ENCODE measurements at places on chromosomes 3 and 15.

DNA sequence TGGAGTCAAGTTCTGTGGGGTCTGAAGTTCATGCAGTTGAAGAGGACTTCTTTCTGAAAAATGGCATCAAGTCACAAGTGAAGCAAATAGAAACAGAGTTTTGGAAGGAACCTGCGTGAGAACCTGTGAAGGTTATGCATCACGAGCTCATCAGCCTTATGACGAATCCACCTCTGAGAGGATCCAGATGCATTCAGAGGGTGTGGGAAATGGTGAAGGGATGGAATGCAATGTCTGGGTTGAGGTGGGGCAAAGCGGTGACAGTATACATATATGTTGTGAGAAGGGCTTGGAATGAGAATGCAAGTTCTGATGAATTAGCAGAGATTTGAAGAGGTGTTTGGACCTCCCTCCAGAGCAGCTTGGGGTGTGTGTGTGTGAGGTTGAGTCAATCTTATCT is 382.1 kb upstream of the TBL1XR1 start:
- no peak for DNase-seq

DNA sequence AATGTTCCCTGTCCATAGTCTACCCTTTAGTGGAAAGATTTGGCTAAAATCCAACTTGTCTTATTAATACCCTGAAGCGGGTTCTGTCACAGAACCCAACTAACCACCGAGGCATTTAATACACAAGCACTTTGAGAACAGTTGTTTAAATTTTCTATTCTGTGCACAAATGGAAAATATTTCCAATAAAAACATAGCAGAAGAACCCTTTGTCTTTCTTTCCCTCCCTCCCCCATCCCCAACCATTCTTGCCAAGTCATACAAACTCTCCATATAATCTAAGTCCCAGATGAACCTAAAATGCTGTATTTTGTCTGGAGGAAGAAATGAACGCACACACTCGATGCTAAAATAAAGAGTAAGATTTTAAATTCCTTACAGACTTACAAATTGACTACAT is 126.9 kb upstream of the STRIT1 start:
- no peak for DNase-seq

GRCh38 chr15:33116198-33116597 is 78.3 kb downstream of the FMN1 start:
- DNase-seq = no peak

DNA sequence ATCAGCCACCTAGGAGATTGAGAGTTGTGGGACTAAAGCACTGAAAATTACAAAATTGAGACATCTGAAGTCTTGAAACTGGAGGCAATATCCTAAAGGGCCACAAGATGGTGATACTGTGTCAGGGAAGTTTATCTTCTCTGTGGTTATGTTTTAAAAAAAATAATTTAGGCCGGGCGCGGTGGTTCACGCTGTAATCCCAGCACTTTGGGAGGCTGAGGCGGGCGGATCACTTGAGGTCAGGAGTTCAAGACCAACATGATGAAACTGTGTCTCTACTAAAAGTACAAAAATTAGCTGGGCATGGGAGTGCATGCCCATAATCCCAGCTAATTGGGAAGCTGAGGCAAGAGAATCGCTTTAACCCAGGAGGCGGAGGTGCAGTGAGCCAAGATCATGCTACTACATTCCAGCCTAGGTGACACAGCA is 17.9 kb upstream of the NIT2 start:
- DNase-seq = peak; percentile 55

- no peak for DNase-seq
Measured at GRCh38 chr15:83983634-83984458, 251.7 kb upstream of the GOLGA6L4 start.

DNA sequence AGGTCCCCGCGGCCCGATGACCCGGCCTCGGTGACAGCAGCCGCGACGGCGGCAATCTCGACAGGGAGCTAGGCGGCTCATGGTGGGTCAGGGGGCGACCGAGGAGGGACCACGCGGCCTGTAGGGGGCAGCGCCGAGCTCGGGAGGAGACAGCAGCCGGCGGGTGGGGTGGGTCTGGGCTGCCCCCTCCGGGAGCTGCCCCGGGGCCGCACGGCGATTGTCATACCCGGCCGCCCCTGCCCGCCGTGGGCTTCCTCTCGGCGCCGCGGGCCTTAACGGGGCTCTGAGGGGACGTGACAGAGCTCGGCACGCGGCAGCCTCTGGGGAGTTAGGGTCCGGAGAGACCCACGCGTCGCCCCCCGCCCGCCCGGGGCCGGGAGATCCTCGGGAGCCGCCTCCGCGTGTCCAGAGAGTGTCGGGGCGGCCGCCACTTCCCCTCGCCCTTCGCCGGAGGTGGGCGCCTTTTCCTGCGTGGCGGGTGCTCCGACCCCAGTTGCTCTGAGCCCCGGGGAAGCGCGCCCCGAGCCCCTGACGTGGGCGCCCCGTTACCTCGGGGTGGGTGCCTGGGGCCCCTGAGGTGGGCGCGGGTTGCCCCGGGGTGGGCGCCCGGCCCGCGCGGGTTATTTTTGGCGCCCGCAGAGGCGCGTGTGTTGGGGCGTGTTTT is 539 bp upstream of the PLCL2 start:
- no peak for DNase-seq

DNA sequence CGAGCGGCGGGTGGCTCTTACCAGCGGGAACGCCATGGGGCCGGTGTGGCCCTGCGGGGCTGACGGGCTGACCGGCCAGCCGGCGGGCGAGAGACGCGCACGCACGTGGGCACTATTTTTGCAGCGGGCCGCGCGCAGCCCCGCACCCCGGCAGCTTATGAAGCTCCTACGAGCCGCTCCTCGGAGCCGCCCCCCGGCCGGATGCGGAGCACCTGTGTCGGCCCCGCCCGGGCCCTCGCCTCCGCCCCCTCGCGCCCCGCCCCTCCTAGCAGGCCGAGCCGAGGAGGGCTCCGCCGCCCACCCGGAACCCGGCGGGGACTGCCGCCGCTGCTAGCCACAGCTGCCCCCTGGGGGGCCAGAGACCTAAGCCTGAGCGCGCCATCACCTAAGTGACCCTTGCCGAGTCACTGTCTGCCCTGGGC is 683 bp upstream of the CPEB1 start:
- no peak for DNase-seq

DNA sequence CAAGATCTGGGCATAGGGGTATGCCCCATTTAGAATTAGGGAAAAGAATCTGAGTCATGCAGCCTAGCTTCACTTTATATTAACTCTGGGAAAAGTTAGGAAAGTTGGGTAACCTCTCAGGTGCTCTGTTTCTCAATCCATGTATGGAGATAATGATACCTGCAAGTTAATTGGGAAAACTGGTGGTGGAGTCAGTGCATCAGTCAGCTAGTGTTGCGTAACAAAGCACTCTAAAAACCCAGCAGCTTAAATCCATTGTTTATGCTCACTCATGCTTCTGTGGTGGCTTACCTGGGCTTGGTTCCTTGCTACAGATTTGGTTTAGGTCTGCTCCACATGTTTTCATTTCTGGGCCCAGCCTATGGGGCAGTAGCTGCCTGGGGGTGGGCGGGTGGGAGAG is 91.0 kb downstream of the SMAD3 start:
- no peak for DNase-seq

- DNase-seq = no peak
Measured at GRCh38 chr3:61354604-61355003, 103.4 kb upstream of the FHIT start.

- no peak for DNase-seq
Measured at GRCh38 chr3:118559286-118559685, 475.4 kb downstream of the IGSF11 start.

- peak; percentile 86 for DNase-seq
Measured at GRCh38 chr3:55818485-55818884, 331.4 kb upstream of the WNT5A start.

- DNase-seq = no peak
Measured at GRCh38 chr3:64161481-64161952, 63.7 kb downstream of the PRICKLE2 start.

- DNase-seq = no peak
Measured at GRCh38 chr3:50210176-50210509, 5.1 kb downstream of the SLC38A3 start.

DNA sequence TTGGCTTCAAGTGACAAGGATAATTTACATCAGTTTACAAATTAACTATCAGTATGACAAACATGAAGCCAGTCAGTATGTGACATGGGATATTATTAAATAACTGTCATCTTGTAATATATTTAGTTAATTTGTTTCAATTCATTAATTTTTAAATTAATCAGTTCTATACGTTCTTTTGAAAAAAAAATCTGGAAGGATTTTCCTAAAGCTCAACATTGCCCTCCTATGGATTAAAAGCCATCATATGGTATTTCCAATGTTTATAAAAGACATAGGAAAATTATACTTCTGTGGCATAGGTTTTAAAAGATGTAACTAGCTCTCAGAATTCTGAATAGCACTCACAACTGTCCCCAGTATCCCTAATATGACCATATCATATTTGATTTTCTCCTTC is 134.4 kb downstream of the PLOD2 start:
- DNase-seq = no peak

DNA sequence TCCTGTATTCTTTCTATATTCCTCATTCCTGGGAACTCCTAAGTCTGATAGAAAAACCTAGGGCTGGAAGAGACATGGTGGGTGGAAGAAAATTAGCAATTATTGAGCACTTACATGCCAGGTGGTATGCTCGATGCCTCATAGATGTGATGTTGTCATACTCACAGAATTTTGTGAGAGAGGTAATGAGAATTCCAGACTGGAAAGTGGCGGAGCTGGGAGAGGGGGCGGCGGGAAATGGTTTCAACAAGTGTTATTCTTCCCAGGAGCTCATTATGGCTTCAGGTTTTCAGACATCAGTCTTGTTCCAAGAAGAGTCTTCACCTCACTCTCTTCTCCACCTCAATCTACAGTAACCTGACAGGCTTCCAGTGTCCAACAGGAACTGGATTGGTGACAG is 16.2 kb downstream of the TIMP4 start:
- no peak for DNase-seq

DNA sequence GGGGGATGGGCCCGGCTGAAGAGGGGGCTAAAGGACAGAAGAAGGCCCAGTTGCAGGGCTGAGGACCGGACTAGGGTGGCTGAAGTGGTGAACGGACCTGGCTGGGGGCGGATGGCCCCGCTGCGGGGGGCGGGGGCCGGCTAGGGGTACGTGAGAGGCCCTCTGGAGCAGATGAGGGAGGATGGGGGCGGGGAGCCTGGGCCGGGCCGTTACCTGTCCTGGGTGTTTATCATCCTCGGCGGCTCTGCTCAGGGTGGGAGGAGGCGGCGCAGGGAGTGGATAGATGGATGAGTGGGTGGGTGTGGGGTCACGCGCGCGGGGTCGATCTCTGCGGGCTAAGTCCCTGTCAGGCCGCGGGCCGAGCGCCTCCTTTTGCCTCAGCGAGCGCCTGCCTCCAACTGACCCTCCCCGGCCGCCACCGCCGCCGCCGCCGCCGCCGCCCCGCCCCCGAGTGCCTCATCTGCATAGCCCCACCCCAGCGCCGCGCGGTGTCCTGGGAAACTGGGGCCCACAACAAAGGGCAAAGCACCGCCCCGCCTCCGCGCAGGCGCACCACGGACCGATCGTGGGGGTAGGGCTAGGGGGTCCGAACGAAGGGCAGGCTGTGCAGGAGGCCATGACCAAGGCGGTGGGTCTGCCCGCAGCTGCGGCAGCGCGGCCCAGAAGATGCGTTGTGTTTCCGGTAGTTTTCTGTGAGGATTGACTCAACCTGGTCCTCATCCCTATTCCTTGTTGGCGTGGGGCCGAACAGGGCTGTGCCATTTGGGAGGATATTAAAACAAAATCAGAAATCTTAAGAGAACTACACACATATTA is 72.4 kb downstream of the RBPMS2 start:
- peak; percentile 89 for DNase-seq

GRCh38 chr3:143119974-143120715 is 574 bp downstream of the CHST2 start:
- DNase-seq = no peak

GRCh38 chr3:29536016-29536758 is 255.3 kb downstream of the RBMS3 start:
- DNase-seq = no peak

DNA sequence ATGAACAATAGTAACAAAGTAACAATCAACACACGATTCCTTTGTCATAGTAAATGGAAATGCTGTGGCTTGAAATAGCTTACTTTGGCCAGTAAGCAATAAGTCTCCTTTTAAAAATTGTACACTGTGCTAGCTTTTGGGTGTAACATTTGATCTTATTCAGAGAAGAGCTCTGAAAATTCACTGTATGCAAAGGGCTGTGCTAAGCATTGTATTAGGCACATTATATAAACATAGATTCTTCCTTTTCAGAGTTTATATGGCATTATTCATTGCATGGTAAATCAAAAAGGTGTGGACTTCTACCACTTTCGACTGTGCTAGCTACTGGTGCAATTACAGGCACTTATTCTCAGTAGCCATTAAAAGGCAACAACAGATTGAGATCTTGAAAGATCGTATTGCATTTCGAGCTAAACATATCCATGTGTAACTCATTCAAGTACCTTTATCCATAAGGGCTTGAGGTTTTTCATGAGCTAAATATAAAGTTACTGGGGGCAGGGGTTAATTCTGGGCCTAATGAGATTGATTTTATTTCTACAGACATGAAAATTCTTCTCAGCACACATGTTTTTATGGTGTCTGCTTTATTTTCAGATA is 246.8 kb downstream of the NR1D2 start:
- DNase-seq = peak; percentile 52

- DNase-seq = no peak
Measured at GRCh38 chr15:63111481-63111880, 10.2 kb upstream of the LACTB start.
